ENCODE measurements at places on chromosomes 3 and 15.

DNA sequence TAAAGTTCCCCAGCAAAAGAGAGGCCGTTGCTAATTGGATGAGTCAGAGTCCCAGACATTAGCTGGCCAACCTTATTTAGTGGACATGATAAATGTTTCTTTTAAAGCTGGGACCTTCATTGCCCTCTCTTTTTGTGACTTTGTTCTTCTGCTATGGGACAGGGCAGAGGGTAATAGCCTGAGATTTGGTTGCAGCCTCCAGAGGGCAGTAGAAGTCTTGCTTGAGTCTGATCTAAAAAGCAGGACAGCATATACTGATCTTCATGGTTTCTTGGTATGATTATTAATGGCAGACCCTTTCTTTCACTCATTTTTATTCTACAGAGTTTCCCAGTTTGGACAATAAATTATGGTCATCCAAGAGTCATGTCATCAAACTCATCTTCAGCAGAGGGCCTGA lies 25.1 kb upstream of the ZKSCAN7 start:
- DNase-seq: peak; percentile 39

DNA sequence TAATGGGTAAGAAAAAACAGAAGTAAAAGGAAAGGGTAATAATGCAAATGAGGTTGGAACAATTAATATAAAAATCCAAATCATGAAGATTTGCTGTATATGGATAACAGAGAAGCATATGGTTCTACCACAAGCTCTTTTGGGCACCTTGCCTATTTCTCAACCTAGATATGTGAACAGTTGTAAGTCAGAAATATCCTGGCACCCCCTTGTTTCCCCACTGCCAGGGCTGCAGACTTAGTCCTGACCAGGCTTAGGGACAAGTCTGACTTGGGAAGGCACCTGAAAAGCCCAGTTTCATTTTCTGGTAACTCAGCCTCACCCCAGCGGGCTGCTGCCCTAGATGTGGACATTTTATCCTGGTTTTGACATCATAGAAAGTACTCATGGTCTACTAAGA lies 183.2 kb upstream of the STAC start:
- DNase-seq: no peak

- DNase-seq: no peak
These were observed 489.8 kb upstream of the PROK2 start for GRCh38 chr3:72274493-72275330.

- no peak for DNase-seq
These were observed 221.4 kb downstream of the CADPS start for GRCh38 chr3:62653796-62654195.

DNA sequence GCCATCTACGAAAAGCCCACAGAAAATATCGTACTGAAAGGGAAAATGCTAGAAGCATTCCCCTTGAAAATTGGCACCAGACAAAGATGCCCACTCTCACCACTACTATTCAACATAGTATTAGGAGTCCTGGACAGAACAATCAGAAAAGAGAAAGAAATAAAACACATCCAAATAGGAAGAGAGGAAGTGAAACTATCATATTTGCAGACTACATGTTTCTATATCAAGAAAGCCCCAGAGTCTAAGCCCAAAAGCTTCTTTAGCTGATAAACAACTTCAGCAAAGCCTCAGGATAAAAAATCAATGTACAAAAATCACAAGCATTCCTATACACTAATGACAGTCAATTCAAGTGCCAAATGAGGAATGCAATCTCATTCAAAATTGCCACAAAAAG lies 15.6 kb downstream of the OR5K3 start:
- no peak for DNase-seq

GRCh38 chr3:10510743-10511432 lies 5.5 kb upstream of the ATP2B2 start:
- DNase-seq: no peak

DNA sequence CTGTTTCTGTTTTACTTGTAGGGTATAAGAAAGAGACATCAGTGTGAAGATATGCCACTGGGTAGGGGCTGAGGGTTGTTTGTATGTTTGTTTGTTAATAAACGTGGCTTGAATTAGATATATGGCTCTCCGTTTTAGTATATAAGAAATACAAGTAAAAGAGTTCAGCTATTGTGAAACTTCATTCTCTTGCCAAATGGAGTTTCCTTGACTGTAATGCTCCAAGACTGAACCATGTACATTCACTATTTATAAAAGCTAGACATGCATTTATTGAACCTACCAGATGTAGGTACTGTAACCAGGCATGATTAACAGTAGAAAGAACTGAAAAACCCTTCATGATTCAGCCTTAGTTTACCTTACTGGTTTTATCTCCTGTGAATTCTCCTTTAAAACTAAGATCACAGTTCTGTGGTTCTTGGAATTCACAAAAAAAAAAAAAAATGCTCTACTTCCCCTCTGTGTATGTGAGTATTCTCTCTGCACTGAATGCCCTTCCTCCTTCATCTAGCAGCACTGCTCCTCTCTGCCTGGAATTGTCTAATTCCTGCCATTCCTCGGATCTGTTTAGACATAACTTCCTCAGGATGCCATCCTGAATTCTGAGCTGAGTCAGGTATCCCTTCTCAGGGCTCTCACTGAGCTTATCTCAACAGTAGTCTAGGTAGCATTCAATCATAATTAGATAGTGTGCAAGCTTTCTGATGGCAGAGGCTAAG lies 504.4 kb downstream of the FHIT start:
- no peak for DNase-seq

- no peak for DNase-seq
These were observed 38.7 kb upstream of the PTPRG start for GRCh38 chr3:61522626-61523025.

- DNase-seq: no peak
These were observed 180.1 kb upstream of the BCL6 start for GRCh38 chr3:187925326-187925725.

DNA sequence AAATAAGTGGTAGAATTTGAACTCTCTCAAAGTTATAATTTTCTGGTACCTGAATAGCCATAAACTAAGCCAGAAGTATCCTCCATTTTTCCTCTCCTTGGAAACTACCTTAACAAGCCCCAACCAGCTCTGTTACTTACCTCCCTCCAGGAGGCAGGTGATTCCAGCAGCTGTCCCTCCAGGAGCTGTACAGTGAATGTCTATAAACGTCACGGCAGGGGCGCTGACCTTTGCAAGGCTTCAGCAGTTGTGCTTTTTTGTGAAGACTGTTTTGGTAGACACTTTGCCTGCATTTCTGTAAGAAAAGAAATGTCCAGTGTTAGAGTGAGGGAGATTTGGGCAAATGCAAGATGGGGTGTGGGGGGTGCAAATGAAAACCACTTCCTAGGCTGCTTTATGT lies 67.2 kb downstream of the LEO1 start:
- DNase-seq: no peak

DNA sequence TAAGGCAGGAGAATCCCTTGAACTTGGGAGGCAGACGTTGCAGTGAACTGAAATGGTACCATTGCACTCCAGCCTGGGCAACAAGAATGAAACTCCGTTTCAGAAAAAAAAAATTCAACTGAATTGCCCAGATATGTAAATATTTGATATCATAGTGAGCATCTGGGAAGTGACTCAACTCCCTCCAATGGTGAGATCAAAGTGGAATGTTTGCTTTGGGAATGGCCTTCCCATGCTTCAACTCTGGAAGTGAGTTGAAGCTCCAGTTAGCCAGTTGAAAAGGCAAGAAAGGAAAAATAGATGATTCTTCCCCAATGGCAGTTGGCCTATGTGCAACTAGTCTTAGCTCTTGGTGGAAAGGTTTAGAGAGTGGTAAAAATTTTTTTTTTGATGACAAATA lies 131.6 kb upstream of the CMC1 start:
- DNase-seq: no peak

- no peak for DNase-seq
These were observed 41.8 kb upstream of the IQSEC1 start for GRCh38 chr3:13114811-13115575.

- no peak for DNase-seq
These were observed 12.0 kb downstream of the DLL4 start for GRCh38 chr15:40941068-40941527.

- no peak for DNase-seq
These were observed 4.5 kb downstream of the FAM131A start for GRCh38 chr3:184341925-184342324.

DNA sequence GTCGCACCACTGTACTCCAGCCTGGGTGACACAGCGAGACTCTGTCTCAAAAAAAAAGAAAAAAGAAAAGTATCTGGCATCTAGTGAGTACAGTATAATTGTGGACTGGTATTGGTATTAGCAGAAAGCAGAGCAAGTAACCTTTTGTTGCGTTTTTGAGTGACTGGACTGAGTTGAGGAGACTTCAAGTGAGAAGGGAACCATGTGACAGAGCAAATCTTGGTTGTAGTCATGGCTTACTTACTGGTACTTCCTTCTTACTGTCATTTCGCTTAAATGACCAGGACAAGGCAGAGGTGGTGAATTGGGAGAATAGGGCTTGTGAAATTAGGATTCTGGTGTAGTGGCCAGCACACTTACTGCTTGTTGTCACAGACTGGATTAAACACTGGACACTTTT lies 20.6 kb downstream of the RTF1 start:
- no peak for DNase-seq

GRCh38 chr3:9180764-9181117 lies 68.7 kb downstream of the SRGAP3 start:
- DNase-seq: peak; percentile 32

- DNase-seq: no peak
These were observed 282.5 kb downstream of the RPLP1 start for GRCh38 chr15:69735121-69735520.

- DNase-seq: no peak
These were observed 123.2 kb downstream of the DNAJB8 start for GRCh38 chr3:128343287-128344051.

- DNase-seq: peak; percentile 57
These were observed 19.3 kb downstream of the CPOX start for GRCh38 chr3:98574132-98574531.

- DNase-seq: no peak
These were observed 61.4 kb downstream of the UMPS start for GRCh38 chr3:124791639-124792151.

- no peak for DNase-seq
These were observed 91.3 kb upstream of the UBE2E2 start for GRCh38 chr3:23111797-23112196.

DNA sequence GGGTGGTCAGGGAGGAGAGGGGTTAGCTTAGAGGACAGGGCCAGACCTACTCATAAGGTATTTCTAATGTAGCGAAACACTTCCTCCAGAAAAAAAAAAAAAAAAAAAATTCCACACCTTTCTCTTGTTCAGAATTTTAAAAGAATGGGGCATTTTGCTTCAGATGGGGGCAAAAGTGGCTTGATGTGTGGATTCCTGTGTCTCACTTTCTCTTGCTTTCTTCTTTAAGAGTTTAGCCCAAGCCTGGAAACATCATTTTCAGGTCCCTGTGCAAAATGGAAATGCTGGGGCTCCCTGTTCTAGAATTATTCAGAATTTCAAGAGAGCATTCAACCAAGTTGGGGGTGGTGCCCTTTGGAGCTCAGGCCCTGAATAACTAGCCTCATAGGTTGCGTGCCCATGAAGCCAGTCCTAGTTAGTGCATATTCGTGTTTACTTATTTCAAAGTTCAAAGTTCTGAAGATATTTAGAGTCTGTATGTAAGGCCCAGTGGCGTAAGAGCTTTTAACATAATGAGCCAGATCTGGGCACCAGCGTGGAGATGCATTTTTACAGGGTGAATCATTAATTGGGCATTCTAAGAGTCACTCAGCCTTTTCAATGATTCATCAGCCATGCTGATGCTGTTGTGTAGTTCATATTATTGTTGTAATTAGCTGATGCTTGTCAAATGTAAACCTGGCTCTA lies 104.5 kb downstream of the RPLP1 start:
- no peak for DNase-seq

DNA sequence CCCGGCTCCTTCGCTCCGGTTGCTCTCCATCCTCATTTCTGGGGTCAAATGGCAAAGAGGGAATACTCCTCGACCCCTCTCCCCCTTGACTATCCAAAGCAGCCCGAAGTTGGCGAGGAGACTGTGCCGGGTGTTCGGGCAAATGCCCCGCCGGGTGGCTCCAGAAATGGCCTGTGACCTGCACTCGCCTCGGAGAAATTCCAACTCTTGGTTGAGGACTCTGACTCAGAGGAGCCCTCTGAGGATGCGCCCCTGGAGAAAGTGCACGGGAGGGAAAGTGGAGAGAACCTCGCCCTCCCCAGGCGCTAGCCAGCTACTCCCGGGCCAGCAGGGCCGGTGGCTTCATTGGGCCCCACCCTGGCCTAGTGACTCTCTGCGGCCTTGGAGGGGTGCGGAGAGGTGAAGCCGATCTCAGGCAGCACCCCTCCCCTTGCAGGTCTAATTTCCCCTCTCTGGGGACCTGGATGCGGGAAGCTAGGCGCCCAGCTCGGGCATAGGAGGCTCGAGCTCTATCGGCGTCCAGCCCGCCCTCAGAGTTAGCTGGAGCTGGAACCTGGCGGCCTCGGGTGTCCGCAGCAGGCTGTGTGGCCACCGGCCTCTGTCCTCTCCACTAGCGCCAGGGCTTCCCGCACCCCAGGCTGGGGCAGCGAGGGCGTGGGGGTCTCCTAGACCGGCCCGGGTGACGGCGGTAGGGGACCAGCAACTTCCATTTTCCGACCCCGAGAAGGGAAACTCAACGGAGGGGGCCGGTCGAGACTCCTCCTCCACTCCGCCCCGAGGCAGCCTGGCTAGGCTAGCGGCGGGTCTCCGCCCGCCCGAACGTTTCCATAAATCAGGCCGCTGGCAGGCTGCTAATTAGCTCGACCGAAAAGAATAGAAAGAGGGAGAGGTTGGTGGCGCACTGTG lies 29.4 kb downstream of the NR2F2 start:
- no peak for DNase-seq

- DNase-seq: no peak
These were observed 95.3 kb upstream of the SOX2 start for GRCh38 chr3:181616088-181617070.

- no peak for DNase-seq
These were observed 351.5 kb upstream of the ICE2 start for GRCh38 chr15:60830479-60830878.

- DNase-seq: no peak
These were observed 16.6 kb downstream of the PDHB start for GRCh38 chr3:58417075-58417474.

- DNase-seq: no peak
These were observed 84.3 kb upstream of the PRTG start for GRCh38 chr15:55827204-55827603.

GRCh38 chr15:67805008-67805665 lies 20.2 kb upstream of the SKOR1 start:
- DNase-seq: no peak

- DNase-seq: no peak
These were observed 18.8 kb upstream of the THRB start for GRCh38 chr3:24513463-24513862.

- no peak for DNase-seq
These were observed 31.3 kb upstream of the SETMAR start for GRCh38 chr3:4271834-4272233.

DNA sequence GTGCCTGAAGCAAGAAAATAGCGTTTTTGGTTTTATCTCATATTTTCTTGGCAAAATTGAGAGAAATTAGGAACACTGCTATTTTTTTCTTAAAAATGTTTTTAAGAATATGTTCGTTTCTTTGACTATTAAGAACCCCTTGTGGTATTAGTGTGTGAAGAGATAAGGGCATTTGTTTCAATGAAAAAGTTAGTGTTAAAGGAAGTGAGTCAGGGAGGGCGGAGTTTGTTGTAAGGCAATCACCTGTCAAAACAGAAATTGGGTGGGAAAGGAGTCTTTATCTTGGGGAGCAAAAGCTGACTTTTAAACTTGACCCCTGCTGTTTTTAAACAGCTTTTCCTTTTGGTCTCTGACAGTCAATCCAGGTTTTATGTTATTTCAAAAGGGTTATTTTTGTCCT lies 4.2 kb downstream of the RAP2B start:
- DNase-seq: no peak
